ENCODE measurements at places on chromosomes 5 and 9.

GRCh38 chr5:177382423-177383029 is 1.7 kb upstream of the SLC34A1 start:
- DNase-seq = no peak

- DNase-seq = no peak
Measured at GRCh38 chr5:106566031-106566430, 1104.7 kb downstream of the EFNA5 start.

DNA sequence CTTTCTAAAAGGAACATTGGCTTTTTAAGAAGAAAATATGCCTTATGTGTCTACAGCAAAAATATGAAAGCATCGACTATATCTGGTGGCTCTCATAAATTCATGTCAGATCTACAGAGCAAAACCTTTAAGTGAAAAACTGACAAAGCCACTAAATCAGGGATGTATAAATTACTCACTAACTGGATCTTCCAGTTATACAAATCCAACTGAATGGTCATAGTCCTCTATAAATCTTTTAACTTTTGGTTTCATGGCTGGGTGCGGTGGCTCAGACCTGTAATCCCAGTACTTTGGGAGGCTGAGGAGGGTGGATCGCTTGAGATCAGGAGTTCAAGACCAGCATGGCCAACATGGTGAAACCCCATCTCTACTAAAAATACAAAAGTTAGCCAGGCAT is 29.2 kb upstream of the GZMA start:
- no peak for DNase-seq

DNA sequence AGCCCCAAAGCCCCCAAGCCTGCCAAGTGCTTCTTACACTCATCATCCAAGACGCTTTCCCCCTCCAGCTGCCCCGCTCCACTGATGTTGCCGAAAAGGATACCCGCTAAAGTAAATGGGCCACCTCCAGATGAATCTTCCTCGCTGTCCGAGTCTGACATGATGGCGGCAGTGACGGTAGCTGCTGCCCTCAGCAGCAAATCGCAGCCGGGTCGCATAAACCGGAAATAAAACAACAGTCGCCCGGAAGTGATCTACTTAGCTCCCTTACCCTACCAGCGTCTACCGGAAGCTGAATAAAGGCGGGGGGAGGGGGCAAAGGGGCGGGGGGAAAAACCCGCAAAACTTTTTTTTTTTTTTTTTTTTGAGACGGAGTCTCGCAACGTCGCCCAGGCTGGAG is at the start of gene TAF1L:
Gene TAF1L, minus strand, starts transcription at position 308 of the 400 bp plus-strand sequence. Its CDS starts 90 bp downstream, at position 218.
- no peak for DNase-seq

GRCh38 chr5:12250454-12250853 is 346.2 kb upstream of the CTNND2 start:
- no peak for DNase-seq

GRCh38 chr5:142888469-142889085 is 118.4 kb downstream of the ARHGAP26 start:
- DNase-seq = no peak

DNA sequence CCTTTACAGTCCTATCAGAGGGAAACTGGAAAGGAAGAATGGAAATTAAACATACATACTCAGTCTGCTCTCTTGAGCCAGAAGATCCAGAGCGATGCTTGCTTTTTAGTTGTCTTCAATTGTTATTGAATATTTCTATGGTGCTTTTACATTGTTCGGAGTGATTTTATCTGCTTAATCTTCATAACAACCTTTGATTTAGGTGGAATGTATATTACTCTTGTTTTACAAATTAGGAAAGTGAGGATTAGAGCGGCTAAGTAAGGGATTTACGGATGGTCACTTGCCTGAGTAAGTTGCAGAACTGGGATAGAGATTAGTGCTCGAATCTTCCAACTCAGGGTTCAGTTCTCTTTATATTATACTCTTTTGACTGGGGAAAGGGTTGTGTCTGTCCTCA is 69.1 kb downstream of the PBX3 start:
- DNase-seq = no peak

GRCh38 chr9:113955076-113955752 is 79.1 kb downstream of the ZNF618 start:
- no peak for DNase-seq

DNA sequence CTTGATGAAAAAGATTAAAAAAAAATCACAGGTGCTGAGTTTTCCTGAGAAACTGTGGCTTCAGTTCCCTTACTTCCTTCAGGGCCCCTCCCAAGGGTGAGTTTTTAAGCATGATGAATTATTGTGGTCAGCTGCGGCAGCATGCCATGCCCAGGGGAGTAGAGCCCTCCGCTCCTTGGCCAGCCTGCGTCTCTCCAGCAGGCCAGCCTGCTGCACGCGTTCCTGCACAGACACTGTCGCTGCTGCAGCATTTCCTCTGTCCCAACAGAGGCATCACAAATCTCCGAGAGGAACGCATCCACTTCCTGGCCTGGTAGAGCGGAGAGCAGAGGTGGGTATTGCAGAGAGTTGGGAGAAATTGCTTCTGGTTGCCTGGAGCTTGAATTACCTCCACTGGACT is 26.1 kb upstream of the GLRA1 start:
- DNase-seq = no peak

GRCh38 chr9:77811832-77812231 is 163.7 kb upstream of the GNA14 start:
- no peak for DNase-seq

GRCh38 chr9:113602126-113603047 is 138.9 kb downstream of the RGS3 start:
- peak; percentile 75 for DNase-seq

GRCh38 chr5:134877159-134877558 is 3.0 kb downstream of the TXNDC15 start:
- no peak for DNase-seq

DNA sequence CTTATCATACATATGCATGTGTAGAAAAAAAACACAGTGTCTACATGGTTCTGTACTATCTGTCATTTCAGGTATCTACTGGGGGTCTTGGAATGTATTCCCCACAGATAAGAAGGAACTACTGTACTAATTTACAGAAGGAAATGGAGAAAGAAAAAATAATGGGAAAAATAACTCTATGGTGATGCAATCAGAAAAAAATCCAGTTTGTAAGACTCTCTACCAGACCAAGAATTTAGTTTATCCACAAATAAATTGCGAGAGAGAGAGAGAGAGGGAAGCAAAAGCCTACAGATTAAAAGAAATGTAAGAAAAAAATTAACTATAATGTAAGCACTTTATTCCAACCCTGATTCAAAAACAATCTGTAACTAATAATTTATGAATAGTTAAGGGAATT is 708.6 kb upstream of the ZNF608 start:
- DNase-seq = no peak

DNA sequence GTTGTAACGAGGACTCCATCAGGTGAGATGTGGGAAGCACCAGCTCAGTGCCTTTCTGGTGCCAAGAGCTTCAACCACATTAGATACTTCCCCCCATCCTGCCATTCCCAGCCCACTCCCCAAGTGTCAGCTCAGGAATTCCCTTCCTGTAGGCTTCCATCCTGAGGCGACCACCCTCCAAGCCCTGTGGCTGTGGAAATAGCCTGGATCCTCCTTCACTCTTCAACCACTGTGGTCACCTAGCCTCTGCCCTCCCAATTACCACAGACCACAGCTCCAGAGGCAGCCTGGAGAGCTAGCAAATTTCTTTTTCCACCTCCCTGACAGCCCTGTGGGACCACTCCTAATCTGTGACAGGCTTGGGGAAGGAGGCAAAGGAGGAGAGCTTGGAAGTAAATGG is 219.8 kb upstream of the MAP3K1 start:
- no peak for DNase-seq

GRCh38 chr9:111599092-111599954 is at the start of gene PTGR1:
Gene PTGR1, minus strand, starts transcription at chr9:111599647. Its CDS starts 2,225 bp downstream, at chr9:111597422.
- peak; percentile 21 for DNase-seq

DNA sequence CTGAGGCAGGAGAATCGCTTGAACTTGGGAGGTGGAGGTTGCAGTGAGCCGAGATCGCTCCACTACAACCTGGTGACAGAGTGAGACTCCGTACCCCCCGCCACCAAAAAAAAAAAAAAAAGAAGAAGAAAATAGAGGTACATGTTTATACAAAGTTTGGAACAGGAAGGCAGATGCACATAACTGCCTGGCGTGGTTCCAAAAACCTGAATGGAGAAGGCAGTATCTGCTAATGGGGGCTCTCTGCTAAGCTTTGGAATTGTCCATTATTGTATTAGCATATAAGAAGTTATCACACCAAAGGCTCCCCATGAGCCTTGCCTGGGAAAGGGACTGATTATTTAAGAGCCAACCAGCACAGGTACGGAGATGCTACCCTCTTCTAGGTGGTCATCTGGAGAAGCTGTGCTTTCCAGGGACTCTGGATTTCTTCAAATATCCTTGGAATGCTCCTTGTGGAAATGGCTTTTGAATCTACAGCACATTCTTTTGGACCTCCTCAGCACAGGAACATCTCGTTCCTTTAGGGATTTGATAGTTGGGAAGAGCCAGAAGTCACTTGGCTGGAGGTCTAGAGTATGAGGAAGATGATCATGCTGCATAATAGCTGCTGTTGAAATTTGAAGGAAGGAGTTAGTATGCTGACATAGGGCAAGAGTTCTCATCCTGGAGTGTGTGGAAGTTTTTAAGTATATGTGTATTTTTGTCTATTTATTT is 42.5 kb upstream of the ABCA1 start:
- no peak for DNase-seq

GRCh38 chr5:78803941-78804340 is 155.4 kb upstream of the LHFPL2 start:
- DNase-seq = no peak

DNA sequence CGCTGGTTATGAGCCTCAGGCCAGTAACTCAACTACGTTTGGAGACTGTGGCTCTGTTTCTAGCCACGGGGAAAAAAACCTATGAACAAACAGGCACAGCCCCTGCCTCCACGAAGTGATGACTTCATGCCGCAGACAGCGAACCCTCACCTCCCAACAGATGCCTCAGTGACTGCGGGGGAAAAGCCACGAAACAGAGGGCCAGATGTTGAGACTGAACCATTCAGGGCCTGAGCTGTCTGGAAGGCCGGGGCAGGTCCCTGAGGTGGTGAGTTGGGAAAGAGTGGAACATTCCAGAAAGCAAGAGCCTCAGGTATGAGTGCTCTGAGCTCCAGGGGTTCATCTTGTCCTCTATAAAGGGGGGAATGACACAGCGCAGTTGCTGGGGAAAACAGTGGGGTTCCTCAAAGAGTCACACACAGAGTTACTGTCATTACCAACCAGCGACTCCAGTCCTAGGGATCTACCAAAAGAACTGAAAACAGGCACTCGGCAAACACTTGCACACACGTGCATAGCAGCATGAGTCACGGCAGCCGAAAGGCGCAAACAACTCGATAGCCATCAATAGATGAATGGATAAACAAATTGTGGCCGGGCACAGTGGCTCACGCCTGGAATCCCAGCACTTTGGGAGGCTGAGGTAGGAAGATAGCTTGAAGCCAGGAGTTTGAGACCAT is 15.3 kb downstream of the PLPP7 start:
- DNase-seq = no peak

- DNase-seq = no peak
Measured at GRCh38 chr5:151296478-151296830, 7.1 kb downstream of the SLC36A3 start.

DNA sequence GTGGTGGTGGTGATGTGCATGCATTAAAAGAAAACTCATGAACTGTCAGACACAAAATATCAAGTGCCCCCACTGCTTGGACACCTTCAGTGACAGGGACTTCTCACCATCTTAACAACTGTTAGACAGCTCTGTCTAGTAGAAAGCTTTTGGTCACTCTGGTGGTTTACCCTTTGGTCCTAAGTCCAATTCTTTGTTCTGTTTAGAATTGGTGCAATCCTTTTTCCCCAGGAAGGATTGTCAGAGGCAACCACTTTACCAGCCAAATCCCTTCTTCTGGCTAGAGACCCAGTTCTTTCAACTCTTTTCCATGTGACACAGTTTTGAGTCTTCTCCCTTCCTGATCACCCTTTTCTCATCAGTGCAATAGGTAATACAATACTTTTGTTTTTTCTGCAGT is 140.2 kb downstream of the SEC61B start:
- no peak for DNase-seq

DNA sequence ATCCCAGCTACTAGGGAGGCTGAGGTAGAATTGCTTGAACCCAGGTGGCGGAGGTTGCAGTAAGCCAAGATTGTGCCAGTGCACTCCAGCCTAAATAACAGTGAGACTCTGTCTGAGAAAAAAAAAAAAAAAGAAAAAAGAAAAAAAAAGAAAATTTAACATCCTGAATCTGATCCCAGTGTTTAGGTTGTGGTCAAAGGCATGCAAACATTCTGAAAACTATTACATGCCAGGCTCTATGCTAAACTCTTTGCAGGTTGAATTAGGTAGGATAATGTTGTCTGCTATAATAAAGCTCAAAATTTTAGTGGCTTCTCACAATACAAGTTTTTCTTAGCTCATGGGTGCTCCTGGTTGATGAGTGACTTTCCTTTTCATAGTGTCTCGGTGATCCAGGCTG is 367.4 kb downstream of the PSAT1 start:
- no peak for DNase-seq

GRCh38 chr5:78627175-78627574 is 21.4 kb downstream of the LHFPL2 start:
- no peak for DNase-seq

DNA sequence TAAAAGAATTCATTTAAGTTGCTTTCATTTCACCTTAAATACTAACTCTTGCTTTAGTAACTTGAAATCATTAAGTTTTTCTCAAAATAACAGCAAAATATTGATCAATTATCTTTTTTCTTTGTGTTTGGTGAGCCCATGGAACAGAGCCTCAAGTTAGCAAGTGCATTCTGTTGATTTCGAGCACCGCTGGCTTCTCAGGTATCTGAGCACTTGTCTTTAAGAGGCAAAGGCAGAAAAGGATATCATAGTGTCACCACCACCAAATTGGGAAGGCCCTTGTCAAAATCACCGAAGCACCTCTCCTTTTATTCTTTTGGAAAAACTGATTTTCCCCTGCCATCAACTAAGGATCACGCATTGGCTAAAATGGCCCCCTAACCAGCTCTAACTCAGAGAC is 17.1 kb upstream of the CTNNAL1 start:
- DNase-seq = no peak

DNA sequence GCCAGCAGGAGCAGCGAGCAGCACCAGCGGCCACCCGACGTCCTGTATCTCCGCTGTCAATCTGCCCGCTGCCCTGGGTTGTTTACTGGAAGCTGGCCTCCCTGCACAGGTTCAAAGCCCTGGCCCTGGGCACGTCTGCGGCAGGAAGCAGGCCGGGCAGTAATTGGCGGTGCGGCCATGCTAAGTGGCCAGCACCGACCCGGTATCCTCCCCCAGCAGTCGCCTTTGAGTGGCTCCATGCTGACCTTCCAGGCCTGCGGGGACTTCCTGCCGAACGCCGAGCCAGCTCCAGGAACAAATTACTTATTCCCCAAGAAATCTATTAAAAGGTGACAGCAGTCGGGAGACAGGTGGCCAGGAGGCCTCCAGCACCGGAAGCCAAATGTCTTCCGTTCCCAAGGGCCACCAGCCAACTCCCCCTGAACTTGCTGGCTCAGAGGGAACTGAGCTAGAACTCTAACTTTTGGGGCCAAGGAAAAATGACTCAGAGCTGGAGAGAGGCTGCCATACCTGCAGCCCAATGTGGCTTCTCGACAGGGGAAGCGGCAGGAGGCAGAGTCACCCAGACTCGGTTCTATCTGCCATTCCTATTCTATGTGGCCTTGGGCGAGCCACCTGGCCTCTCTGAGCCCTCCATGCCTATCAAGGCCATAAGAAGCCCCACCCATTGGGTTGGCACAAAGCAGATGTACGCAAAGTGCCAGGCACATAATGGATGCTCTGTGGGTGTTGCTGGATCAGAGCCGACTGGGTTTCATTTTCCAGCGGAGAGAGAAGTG is 13.7 kb upstream of the PSMB7 start:
- no peak for DNase-seq
